SK-MEL-5 (cell line): ENCODE measurements at places on chromosomes 4 and X. TPM values are rescaled to one million over a fixed set of nuclear protein-coding genes. Genes with fewer than 3 reads are reported as not detected.

Gene THAP9
- 6.5 and 6.9 TPM in 2 replicates for total RNA-seq

DNA sequence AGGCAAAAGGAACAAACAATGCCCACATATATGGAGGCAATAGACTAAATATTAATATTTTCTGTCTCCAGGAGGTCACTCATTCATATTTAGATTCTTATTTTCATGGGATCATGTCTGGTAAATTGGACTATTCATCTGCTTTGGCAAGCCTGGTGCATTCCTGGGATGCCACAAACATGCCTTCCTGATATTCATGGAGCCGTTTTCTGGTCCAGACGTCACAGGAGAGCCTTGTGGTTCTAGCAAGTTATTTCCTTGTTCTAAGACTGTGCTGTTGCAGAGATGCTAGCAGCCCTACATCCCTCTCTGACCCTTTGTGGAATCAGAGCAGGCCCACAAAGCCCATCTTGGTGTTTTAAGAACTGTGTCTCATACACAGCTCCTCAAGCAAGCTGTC lies 16.1 kb upstream of the EXOSC9 start:
- DNase-seq, result peak; percentile 78

DNA sequence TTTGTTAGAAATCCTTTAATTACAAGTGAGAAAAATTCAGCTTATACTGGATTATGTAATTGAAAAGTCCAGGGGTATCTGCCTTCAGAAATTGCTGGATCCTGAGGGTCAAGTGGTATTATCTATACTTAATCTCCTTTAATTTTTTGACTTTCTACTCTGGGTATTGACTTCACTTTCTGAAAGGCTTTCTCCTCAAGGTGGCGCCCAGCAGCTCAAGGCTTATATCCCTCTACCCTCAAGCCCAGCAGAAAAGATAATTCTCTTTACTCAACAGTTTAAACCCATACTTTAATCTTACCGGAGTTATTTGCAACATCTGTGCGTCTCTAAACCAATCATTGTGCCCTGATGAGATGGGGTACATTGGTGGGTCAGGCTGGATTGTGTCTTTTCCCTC lies 129.5 kb downstream of the LARP7 start:
- peak; percentile 59 for DNase-seq

Gene RIPPLY1
- total RNA-seq, result not detected in 2 replicates

DNA sequence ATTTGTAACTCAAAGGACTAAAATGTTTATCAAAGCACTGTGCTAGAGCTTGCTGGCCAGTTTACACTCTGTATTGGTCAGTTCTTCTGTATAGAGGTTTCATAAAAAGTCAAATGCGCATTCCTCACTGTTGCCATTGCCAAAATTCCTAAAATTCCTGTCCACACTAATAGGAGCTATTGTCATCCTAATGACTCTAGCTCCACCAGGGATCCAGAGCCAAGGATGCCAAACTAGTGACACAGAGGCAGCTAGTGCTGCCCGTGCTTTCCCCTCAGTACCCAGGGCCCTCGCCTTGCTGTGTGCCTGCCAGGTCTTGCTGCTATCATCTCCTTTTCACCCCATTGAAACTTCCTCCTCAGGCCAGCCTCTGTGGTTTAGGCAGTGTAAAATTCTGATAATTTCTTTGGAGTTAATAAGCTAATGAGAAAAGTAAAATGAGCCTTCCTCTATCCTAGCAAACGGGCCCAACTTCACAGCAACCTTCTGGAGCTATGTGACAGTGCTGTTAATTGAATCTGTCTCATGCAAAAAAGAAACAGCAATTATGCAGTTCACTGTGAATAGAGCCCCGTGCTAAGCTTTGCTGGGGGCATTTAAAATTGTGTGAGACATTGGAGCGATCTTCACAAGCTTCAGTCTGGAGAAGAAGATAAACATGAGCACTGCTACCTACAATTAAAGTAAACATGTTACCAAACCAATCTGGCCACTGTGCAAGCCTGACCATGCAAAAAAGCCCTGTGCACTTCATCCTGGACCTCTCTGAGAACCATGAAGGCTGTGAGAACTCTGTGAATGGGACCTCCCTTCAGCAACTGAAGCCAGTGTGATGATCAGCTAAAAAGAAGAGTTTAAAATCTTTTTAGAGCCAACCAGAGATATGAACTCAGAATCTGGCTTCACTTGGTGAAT lies 43.1 kb upstream of the FGF2 start:
- DNase-seq, result peak; percentile 52

- DNase-seq, result peak; percentile 78
Observed at GRCh38 chr4:82372517-82373485, 990 bp downstream of the HNRNPD start.

Gene TASL
- total RNA-seq, result not detected in 2 replicates

Gene QRFPR
- not detected in 2 replicates for total RNA-seq

- no peak for DNase-seq
Observed at GRCh38 chr4:80182237-80182866, 15.0 kb upstream of the PRDM8 start.

Gene LUZP4
- 19.1 and 22.2 TPM in 2 replicates for total RNA-seq

Gene TMEM175
- 10.5 and 13.0 TPM in 2 replicates for total RNA-seq

Gene TRIML1
- not detected in 2 replicates for total RNA-seq
